GM12892 (cell line): ENCODE measurements at places on chromosomes 5 and 9.

DNA sequence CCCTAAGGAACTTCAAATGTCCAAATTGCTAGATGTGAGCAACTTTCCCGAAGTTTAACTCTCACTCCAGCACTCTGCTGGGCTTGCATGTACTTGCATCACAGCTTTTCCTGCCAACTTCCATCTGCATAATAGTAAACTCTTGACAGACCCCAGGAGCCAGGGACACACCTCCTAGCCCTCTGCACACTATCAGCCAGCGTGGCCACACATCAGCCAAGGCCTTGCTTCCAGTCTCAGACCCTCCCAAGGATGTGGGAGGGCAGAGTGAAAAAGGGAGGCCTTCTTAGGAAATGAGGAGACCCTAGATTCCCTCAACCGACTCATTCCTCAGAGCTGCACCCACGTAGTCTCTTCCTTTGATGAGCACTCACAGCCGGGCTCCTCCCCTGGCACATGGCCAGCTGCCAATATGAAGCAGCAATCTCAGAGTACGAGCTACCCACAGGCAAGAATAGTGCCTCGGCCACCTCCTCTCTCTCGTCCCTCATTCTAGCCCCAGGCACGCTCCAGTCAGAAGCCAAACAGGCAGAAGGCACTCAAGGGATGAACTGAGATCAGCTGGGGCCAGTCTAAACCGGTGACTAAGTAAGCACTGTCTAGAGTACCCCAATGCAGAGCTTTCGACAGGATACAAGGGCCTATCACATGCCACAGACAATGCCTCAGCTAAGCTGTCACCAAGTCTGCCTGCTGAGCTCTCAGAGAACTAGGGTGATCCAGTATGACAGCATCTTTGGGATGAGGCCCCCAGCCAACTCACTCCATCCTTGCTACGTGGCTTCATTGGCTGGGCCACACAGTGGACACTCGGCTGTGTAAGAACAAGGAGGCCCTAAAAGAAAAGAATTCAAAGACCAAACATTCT is 2.3 kb downstream of the P4HA2 start:
- DNase-seq = no peak

- no peak for DNase-seq
Observed at GRCh38 chr5:103724271-103724670, 161.7 kb upstream of the NUDT12 start.

DNA sequence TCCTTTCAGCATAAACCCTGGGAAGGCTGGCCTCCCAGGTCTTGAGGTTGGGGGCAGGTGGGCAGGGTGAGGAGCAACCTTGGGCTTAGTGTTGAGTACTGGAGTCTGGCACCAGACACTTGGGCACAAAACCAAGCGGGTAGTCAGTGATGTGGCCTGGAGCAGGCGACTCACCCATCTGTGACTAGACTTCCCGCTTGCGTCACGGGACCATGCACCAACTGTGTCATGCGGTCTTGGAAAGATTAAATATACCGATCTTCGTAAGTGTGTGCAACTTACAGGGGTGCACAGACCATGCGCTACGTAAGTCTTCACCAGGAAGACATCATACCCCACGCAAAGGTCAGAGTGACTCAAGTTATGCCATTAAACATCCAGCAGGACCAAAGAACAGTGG is 304.4 kb upstream of the IRX4 start:
- no peak for DNase-seq

DNA sequence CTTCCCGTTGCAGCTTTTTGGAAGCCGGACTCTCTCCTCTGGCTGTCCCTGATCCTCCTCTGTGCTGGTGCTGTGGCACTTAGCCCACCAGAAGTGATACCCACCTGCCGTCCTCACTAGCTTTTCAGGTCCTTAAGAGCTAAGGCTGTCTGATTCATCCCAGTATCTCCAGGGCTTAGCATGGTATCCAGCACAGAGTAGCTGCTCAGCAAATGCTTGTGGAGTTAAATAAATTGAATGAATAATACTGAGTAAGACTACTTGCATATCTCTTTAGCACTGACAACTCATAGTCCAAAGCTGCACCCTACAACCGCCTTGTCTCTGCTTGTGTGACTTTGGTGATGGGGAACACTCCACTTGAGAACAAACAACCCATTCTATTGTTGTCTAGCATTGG is 7.7 kb upstream of the XPA start:
- DNase-seq = no peak

- no peak for DNase-seq
Observed at GRCh38 chr9:114450833-114451706, 54.2 kb downstream of the WHRN start.

DNA sequence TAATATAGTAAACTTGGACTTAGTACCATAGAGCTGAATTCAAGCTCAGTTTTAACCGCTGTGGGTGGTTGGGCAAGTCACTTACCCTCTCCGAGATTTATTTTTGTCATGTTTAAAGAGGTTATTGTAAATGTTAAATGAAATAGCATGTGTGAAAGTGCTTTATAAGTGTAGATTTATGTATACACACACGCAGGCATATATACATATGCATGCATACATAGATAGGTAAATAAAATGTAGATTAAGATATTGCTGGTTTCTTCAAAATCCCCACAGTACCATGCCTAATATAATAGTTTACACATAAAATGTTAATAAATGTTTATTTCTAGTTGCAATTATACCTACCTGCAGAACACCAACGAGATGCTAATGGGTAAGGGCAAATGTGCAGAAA is 164.5 kb upstream of the EGFLAM start:
- no peak for DNase-seq

DNA sequence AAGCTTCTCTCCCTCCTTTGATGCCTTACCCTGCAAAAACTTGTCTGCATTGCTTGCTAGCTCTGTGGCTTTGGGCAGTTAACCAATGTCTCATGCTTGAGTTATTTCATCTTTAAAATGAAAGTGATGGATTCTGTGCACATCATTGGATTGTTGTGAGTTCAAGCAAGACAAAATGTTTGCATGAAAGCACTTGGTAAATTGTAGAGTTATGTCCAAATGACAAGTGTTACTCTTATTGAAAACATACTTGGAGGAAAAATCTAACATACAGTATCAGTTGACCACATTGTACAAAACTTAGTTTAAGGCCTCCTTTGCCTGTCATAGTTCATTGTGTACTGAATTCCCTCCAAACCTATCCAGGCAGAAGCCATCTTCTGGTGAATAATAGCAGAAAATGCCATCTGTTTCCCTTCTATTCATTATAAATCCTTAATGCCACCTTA is 30.0 kb downstream of the TGFBR1 start:
- no peak for DNase-seq
